Endodermal cell (in vitro differentiated cells): ENCODE measurements at places on chromosomes 3 and 15. TPM values are rescaled to one million over a fixed set of nuclear protein-coding genes. Genes with fewer than 3 reads are reported as not detected.

GRCh38 chr15:101035611-101036010 lies 116.5 kb downstream of the LRRK1 start:
- DNase-seq, result no peak

GRCh38 chr3:197539651-197540051 lies 16.1 kb downstream of the BDH1 start:
- DNase-seq, result peak; percentile 41

Gene SMCO1
- not detected in 3 replicates for total RNA-seq

- DNase-seq, result no peak
These were observed 47.2 kb upstream of the CNTN3 start for GRCh38 chr3:74661672-74662071.

- DNase-seq, result no peak
These were observed 92.0 kb downstream of the CADM2 start for GRCh38 chr3:85050821-85051220.

Gene SAMD7
- not detected in 3 replicates for total RNA-seq

GRCh38 chr3:46464326-46465195 lies at the start of gene LTF:
Gene LTF, minus strand, starts transcription at chr3:46464905. Its CDS starts 38 bp downstream, at chr3:46464867.
- DNase-seq, result peak; percentile 62

Gene SENP2
- total RNA-seq, result 46.4 and 49.5 TPM in 2 replicates

Gene ALPK3
- total RNA-seq, result 32.1 to 68.0 TPM (median 57.8 TPM) in 3 replicates

Gene PLSCR5
- total RNA-seq, result not detected in 3 replicates

Gene SHF
- total RNA-seq, result 26.8 to 54.3 TPM (median 53.8 TPM) in 3 replicates

DNA sequence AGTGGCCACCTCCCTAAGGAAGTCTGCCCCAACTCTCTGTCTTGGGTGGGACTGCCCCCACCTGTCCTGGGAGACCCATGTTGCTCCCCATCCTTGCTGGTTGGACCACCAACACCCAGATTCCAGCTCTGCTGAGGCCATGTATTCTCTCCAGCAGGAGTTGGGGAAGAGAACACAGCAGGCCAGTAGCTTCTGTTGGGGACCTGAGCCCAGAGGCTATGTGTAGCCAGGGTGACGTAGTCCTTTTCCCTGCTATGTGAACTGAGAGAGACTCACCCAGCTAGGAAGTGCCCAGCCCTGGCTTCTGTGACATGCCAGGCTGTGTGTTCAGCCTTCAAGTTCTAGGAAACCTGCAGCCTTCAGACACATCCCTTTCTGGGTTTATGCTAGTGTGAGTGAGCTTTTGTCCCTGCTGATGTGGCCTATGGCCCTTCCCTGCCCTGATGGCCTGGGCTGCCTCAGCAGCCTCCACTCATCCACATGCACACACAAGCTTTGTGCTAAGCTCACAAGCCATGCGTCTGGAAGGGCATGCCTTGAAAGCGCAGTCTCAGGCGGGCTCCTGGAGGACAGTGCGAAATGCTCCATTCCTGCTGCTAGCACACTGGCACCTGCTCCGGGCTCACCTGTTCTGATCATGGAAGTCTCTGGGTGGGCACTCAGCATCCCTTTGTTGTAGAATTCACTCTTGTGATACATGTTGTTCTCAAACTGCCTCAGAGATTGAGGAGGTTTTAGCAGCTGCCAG lies 42.6 kb downstream of the KY start:
- DNase-seq, result peak; percentile 32

Gene LXN
- 6.1 to 8.8 TPM (median 8.7 TPM) in 3 replicates for total RNA-seq

DNA sequence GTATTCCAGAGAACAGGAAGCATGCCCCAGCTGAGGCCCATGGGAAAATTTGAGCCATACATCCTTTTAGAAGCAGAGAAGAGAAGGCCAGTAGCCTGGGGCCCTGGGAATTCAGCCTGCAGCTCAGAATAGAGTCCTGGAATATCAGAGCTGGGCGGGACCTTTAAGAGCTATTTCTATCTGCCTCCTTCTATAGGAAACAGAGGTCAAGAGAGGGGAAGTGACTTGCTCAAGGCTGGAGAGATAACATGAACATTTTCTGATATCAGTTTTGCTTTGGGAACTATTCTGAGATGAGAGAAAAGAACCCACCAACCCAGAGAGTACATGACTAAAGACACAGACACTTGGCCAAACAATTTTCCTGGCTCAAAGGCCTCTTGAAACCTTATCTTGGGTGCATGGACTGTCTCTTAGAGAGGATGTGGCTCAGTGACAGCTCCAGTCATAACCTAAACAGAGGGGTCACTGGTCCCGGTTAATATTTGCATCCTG lies 26.0 kb downstream of the MASP1 start:
- no peak for DNase-seq

Gene AGTR1
- total RNA-seq, result not detected in 3 replicates
